Muscle of back (tissue), 13 donors: ENCODE measurements at places on chromosomes 6 and 20.
A peak's percentile ranks its signal among the peaks of the same experiment; 100 is the strongest.

DNA sequence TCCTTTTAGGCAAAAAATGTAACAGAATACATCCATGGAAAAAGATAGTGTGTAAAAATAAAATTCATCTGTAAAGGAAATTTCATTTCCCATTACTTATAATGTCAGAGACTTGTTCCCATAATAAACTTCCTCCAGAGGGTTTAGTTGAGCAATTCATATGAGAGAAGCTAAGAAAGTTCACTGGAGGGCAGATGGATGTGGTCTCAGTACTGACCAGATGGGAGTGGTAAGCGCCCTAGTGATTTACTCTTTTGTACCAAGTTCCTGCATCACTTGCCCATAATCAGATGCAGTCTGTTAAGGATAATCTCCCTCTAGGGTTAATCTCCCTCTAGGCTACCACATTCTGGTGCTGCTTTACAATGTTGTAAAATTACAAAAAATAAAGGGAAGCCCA lies 61.7 kb downstream of the ESF1 start:
- DNase-seq, result no peak

DNA sequence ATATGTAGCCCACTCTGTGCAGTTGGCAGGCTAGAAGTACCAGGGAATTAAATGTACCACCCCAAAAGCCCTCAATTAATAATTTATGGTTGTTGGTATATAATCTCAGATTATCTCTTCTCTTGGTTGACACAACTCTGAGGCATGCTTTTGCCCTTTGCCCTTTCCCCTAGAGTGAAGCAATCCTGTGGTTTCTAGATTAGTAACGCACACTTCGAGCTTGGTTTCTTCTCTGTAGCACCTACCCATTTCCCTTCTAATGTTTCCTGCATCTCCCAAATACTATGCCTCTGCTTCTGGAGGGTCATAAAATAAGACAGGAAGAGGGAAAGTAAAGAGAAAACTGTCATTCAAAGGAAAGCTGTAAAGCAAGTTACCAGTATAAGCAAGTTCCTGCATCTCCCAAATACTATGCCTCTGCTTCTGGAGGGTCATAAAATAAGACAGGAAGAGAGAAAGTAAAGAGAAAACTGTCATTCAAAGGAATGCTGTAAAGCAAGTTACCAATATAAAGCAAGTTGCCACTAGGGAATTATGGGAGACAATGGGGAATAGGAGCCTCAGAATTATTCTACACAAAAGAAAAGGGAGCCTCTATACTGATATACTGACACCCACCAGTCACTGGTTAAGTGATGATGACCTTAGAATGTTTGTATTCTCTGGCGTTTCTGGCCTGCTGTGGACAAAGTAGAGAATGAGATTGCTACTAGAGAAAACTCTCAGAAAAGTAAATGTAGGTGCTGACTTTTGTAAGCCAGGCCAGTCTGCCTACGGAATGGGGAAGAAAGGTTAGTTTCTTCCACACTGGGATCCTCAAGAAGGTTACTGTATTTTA lies 862.6 kb upstream of the MAN1A1 start:
- DNase-seq, result no peak

- peak; percentile 63 for DNase-seq
Observed at GRCh38 chr6:38131527-38131965, 312.0 kb downstream of the ZFAND3 start.

- no peak for DNase-seq
Observed at GRCh38 chr20:54014293-54014926, 56.0 kb downstream of the BCAS1 start.

DNA sequence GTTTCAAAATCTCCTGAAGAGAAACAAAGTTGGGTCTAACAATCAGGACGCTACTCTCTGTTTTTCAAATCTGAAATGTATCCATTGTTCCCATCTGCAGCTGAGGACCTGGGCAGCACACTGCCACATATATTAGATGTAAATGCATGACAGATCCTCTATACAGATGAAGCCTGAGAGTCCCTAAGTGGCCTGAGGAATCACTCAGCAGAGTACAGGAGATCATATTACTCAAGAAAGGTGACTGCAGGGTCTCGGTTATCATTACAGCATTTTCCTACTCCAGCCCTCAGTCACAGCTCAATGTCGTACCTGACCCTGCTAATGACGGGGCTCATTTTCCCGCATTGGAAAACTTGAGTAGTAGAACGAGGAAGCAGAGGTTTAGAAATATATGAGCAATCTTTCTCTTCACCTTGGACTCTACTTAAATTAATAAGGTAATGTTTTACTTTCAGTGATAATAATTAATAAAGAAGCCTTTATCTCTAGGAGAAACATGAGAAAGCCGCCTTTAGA lies 256.2 kb upstream of the IRAK1BP1 start:
- no peak for DNase-seq

- no peak for DNase-seq
Observed at GRCh38 chr6:111995404-111995803, 58.5 kb upstream of the CCN6 start.

- no peak for DNase-seq
Observed at GRCh38 chr20:12591949-12592470, 416.8 kb upstream of the SPTLC3 start.

DNA sequence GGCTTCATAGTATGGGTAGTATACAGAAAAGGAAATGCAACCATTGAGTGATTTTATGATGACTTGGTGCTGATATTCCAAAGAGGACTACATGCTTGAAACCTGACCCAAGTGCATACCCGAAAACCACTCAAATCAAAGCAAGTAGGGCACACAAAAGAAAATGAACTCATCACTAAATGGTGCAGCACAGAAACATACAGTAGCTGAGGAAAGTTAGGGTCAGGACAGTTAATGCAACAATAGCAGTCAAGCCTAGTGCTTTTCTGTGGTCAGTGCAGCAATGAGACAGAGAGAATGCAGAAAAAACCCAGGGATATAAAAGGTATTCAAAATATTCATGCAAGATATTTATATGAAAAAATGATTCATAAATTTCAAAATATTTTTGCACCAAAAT lies 711.1 kb downstream of the EPHA7 start:
- DNase-seq, result no peak
